ENCODE measurements at places on chromosomes 16 and 17.

GRCh38 chr16:20911361-20911760 lies 10.8 kb downstream of the LYRM1 start:
- no peak for DNase-seq

DNA sequence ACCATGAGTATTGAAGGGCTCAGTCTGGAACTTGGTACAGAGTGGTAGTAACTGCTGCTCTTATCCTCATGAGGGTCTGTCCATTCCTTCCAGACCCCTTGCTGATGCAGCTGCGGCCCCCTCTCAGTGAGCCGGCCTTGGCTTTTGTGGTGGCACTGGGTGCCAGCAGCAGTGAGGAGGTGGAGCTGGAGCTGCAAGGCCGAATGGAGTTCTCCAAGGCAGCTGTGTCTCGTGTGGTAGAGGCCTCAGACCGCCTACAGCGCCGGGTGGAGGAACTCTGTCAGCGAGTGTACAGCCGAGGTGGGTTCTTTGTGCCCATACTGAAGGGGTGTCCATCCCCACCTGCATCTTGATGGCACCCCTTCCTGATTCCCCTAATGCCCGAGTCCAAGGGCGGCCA lies 2.0 kb downstream of the RNF40 start:
- DNase-seq = no peak

GRCh38 chr16:84782846-84783245 lies 36.9 kb upstream of the CRISPLD2 start:
- no peak for DNase-seq

GRCh38 chr16:29742683-29743275 lies 3.0 kb downstream of the C16orf54 start:
- DNase-seq = no peak

- DNase-seq = no peak
Observed at GRCh38 chr17:37792787-37793186, 47.9 kb upstream of the HNF1B start.

GRCh38 chr16:12988071-12988470 lies 86.7 kb downstream of the SHISA9 start:
- DNase-seq = no peak

- no peak for DNase-seq
Observed at GRCh38 chr17:83058266-83058798, 21.1 kb upstream of the METRNL start.

DNA sequence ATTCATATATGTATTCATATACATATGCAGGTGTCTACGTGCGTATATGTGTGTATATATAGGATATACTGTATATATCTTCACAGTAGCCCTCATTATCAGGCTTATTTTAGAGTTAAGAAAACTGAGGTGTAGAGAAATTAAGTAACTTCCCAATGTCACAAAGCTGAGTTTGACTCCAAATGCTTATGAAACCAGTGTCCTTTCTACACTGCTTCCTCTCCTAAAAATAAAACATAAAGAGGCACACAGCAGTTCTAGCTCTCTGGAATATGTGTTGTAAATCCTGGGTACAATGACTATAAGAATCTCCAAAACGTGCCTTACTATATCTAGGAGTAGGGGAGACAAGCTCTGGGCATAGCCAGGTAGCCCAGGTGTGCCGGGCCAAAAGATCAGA lies 40.0 kb upstream of the CCL1 start:
- no peak for DNase-seq

- DNase-seq = peak; percentile 40
Observed at GRCh38 chr16:70738083-70738977, 52.5 kb upstream of the MTSS2 start.

DNA sequence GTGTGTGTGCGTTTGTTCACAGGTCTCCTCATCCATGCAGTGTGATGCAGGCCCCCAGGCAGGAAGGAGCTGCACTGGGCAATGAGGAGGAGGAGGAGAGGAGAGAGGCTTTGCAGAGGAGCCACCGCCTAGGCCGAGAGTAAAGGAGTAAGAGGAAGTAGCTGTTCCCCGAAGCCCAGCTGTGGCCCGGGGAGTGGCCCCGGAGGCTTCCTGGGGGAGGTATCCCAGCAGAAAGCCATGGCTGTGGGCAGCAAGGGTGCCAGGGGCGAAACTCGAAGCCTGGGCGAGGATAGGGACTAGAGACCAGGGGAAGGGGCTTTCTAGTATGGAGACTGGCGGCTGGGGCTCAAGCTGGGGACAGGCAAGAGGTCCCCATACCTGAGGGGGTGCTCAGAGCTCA lies 12.2 kb downstream of the C16orf95 start:
- no peak for DNase-seq

DNA sequence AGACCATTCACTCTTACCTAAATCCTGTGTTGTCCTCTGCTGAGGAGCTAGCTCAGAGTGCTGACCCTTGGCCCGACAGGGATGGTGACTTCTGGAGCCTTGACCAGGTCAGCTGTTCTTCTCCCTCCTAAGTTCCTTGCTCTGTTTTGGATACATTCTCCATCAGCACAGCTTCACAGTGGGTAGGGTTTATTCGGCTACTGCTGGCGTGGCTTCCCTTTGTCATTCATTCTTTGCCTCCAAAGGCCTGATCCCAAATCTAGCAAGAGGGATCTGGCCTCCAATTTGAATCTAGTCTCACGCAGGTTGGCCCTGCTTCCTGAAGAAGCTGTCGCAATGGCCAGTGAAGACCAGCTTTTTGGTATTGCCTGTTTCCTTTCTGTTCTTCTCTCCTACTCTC lies 116.6 kb downstream of the SHISA9 start:
- DNase-seq = no peak

- DNase-seq = no peak
Observed at GRCh38 chr17:45366691-45367090, 49.9 kb upstream of the MAP3K14 start.

DNA sequence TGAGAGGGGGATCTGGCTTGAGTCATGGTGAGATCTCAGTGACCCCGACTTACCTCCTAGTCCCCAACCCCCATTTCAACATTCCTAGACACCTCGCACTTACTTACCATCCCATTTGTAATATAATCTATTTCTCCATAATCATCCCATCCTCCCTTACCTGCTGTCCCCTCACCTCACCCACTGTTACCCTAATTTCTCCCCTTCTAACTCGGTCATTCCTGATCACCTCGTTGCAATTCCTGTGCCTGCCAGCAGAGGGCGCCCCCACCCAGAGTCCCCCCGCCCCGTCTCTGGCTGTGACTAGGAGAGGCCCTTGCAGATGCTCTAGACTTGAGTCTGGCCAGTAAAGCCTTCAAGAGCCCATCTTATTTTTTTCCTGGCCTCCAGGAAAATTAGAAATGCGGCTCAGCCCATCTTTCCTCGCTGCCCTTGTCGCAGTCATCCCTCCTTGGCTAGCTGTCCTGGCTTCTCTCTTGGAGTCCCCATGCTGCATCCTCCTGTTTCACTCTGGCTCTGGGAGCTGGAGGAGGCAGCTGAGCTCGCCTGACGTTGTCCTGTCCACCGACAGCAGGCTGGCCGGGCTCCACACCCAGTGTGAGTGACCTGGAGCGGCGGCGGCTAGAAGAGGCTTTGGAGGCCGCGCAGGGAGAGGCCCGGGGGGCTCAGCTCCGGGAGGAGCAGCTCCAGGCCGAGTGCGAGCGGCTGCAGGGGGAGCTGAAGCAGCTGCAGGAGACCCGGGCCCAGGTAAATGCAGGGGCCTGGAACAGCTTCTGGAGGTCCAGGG lies 5.0 kb downstream of the TBKBP1 start:
- DNase-seq = peak; percentile 87

GRCh38 chr16:1355591-1355990 lies 3.9 kb downstream of the GNPTG start:
- no peak for DNase-seq
